SK-N-SH treated with all-trans-retinoic acid at 6 μM for 48 hours (cell line): ENCODE measurements at places on chromosomes 3 and 15.
A peak's percentile ranks its signal among the peaks of the same experiment; 100 is the strongest.

- ATAC-seq: no peak
Measured at GRCh38 chr3:168624892-168625448, 529.2 kb upstream of the GOLIM4 start.

DNA sequence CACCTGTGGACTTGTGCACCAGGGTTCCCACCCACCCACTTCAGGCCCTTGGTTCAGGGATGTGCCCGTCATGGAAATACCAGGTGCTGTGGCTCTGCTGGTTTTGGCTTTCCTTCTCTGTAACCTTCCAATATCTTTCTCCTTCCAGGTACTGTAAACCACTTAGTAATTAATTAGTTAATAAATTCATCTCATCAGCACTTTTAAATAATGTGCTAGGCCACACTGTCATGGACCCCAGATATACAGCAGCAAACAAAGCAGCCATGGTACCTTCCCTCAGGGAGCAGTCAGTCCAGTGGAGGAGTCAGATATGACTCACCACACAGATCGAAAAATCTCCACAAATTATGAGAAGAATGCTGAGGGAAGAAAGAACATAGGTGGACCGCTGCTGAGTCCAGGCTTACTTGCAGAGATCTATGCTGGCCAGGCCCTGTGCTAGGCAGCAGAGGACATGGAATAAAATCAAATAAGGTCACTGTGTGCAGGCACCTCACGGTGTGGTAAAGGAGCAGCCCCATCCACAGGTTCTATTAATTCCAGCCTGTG, 6.8 kb upstream of the GATA2 start:
- no peak for ATAC-seq

- peak; percentile 98 for ATAC-seq
Measured at GRCh38 chr3:155070932-155071387, 9.2 kb upstream of the MME start.

DNA sequence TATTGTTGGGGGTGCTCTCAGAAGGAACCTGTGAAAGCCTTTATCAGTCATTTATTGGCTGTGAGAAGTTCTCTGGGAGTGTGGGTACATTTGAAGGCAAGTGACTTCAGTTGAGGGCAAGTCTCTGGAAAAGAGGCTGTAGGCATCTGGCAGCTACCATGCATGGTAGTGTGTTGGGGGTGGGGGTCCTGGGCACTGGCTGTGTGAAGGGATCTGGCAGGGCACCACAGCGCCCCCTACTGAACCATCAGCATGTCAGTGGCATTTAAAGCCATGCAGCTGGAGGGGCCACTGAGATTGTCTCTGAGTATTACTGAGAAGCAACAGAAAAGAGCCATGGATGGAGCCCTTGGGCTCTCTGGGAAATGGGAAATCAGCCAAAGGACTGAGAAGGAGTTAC, 30.6 kb downstream of the CRTAP start:
- peak; percentile 17; the same call in 1 of the 3 replicates for ATAC-seq

GRCh38 chr15:81851757-81852156, 194.1 kb downstream of the MEX3B start:
- ATAC-seq: no peak

- ATAC-seq: peak; percentile 24; the same call in 1 of the 3 replicates
Measured at GRCh38 chr3:159650726-159651125, 337.9 kb upstream of the IL12A start.

- ATAC-seq: peak; percentile 88
Measured at GRCh38 chr15:57218826-57219576, 157.3 kb upstream of the CGNL1 start.

GRCh38 chr3:33170531-33170930, 48.1 kb downstream of the SUSD5 start:
- ATAC-seq: no peak

DNA sequence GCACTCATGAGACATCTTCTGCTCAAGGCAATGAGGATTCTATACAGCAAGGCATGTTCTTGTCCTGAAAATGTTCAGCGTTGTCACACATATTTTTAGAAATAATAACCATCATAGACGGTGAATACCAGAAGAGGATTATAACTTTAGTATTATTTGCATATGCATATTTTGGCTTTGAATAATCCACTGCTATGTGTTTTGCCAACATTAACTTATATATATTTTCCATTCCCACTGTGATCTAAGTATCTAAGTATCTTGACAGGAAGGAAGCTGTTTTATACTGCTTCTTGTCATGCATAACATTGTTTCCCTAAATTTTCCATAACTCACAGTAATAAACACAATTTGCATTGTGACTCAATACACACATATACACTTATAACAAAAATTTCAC, 509.5 kb downstream of the TBL1XR1 start:
- no peak for ATAC-seq

DNA sequence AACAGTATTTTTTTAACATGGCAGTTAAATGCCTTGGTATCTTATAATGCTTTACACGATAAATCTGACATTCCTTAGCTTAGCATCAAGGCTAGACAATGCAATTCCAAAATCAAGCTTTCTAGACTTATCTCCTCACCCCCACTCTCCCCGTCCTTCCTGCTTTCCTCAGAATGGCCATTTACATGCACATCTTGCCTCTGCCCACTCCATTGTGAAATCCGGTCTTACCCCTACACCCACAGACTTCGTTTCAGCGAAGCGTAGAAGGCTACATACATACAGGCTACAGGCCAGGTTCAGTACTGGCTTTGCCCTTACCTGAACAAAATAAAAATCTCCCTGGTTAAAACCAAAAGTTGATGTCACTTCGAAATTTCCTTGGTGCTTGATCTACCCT, 58.6 kb upstream of the SLC12A8 start:
- ATAC-seq: no peak

DNA sequence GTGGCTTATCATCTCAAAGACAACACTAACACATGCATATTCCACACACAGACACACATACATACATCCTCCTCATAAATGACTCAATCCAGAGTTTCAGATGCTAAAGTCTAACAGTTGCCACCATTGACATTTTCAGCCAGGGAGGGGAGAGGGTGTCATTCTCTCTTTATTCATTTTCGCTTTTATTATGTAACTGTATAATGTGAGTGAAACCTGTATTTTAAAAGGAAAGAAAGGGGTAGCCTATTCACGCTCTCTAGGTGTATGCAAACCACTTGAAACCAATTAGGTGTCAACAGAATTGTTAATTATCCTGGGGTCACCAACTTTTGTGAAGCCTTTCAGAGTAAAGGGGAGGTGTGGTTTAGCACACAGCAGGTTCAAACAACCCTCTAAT, 1282.9 kb downstream of the ROBO2 start:
- ATAC-seq: no peak

DNA sequence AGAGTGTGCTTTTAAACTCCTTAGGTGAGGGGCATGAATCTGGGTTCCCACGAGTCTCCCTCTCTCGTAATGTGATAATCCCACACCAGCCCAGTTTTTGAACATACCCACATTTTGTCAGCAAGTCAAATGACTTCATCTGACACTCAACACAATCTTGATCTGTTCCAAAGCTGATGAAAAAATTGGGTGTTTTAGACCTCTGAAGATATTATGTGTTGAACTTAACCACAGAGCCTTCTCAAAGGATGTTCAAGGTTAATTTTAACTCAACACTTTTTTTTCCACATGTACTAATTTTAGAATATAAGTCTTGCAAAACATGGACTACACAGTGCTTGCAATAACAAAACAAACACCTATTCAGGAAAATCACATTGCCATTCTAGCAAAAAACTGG, 123.1 kb downstream of the TGFBR2 start:
- ATAC-seq: no peak

DNA sequence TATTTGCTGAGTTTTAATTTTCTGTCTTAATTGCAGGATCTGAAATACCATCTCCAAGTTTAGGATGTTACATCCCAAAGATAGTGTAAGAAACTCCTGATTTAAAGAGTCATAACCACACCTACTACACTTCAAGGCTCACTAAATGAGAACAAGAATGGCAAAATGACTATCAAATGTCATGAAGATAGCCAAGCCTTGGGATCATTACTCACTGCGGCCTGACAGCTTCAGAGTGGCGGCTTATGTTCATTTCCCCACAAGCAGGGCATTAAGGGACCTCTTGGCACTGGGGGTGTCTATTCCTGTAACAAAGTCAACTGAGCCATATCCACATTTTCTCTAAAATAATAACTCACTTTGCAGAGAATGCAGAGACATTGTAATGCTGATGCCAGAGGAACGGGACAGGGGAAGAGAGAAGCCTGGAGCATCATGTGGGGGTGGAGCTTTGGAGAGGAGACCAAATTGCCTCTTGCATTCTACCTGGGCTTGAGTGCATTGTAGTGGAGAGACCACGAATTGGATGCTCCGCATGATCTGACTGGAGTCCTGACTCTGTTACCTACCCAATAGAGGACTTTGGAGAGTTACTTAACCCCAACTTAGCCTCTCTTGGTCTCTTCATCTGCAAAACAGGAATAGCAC, 219.2 kb downstream of the OPA1 start:
- ATAC-seq: no peak

GRCh38 chr15:26866298-26867199, at the start of gene GABRA5:
TSS of gene GABRA5 (plus strand) at chr15:26867062. CDS start at chr15:26869249, 2,187 bp downstream.
- ATAC-seq: no peak

DNA sequence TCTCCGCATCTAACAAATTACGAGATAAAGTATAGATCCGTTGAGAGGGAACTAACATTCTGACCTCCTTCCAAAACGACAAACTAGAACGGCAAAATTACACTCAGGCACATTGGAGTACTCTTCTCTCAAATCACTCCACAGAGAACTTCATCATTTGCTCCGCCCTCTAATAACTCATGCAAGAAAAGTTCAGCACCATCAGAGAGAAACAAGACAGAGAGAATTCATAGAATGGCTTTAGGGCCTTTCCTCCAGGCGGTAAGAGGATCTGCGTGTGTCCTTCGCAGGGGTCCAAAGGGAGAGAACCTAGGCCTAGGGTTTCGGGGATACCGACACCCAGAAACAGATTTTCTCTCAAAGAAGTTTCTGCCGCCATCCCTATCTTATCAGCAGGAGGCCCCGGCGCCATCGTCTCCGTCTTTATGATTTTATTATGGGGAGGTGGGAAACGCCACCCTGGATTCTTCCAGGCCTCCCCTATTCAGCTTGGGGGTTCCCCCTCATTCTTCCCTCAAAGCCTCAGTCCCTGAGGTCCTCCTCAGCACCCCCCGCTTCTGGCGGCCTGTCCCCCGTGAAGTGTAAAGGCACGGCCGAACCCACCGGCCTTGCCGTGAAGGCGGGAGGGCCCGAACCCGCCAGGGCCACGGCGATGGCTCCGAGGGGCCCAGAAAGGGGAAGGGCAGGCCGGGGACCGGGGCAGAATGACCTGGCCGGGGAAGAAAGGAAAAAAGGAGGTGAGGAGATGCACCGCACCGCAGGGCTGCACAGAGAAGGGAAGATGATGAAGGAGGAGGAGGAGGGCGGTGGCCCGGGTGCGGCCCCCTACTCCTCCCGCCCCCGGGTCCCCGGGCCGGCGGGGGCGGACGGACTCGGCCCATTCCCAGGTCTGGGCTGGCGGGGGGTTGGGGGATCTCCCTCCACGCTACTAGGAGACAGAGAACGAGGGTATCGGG, 768 bp downstream of the UBXN7 start:
- peak; percentile 70 for ATAC-seq

- ATAC-seq: no peak
Measured at GRCh38 chr15:43544266-43544665, 26.9 kb downstream of the MAP1A start.

GRCh38 chr3:9779075-9779593, 9.4 kb upstream of the CAMK1 start:
- ATAC-seq: 0 out of 3 replicates have a peak, but pooled peaks have one; percentile 7

DNA sequence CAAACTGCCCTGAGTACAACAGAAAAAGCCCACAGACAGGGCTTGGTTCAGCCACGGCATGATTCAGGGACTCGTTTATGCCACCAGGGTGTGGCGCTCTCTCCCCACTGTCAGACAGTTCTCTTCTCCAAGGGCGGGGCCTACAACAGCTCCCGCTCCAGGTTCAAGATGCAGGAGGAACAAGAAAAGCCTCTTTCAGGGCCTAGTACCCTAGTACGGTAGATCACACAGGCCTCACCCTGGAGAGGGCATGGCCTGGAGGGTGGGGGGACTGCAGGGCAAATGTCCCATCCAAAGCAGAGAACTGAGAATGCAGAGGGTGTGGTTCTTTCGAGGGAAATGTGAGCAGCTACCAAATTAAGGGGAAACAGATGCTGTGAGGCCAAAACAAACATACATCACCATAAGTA, 12.0 kb downstream of the MESD start:
- peak; percentile 84 for ATAC-seq

DNA sequence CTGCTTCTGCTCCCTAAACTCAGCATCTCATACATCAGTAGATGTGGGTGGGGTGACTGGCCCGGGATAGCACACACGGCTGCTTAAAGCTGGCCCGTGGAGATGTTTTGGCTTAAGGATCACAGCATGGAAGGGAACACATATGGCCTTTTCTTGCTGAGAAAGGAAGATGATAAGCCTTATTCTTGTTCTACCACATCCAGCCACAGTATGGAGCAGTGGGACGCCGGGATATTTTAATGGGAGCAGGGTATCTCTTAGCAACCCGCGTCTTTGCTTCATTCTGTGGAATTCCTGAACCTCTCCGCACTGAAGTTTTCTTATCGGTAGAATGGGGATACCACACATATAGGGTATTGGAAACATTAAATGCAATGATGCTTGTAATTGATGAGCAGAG, 94.1 kb upstream of the PROK2 start:
- no peak for ATAC-seq

DNA sequence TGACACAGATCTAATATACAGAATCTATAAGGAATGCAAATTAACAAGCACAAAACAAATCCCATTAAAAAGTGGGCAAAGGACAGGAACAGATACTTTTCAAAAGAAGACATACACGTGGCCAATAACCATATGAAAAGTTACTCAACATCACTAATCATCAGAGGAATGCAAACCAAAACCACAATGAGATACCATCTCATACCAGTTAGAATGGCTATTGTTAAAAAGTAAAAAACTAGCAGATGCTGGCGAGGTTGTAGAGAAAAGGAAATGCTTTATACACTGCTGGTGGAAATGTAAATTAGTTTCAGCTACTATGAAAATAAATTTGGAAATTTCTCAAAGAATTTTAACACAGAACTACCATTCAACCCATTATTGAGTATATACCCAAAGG, 50.7 kb downstream of the ADAMTS17 start:
- ATAC-seq: no peak

GRCh38 chr3:18386274-18386890, 38.8 kb downstream of the SATB1 start:
- no peak for ATAC-seq

- ATAC-seq: peak; percentile 37
Measured at GRCh38 chr3:127565711-127566110, 24.8 kb downstream of the TPRA1 start.

GRCh38 chr3:171178714-171179113, 152.2 kb upstream of the SLC2A2 start:
- ATAC-seq: no peak

- ATAC-seq: no peak
Measured at GRCh38 chr15:69830876-69831275, 266.8 kb downstream of the TLE3 start.

GRCh38 chr15:67809441-67809840, 15.9 kb upstream of the SKOR1 start:
- no peak for ATAC-seq

DNA sequence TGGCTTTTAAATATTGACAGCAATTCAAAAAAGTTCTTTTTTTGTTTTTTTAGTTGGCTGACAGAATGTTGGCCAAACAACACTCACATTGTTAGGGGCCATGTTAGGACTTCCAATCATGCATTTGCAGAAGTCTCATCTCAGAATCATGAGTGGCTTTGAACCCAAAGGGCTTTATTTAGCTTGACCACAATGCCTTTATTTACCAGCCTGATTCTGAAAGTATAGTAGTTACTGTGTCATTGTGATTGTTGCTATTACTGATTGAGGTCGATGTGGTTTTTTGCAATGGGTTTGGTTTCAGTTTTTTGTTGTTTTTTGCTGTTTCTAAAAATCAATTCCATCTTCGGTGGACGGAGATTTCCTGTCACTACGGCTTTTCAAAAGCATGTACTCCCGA, 7.2 kb downstream of the GLDN start:
- ATAC-seq: no peak
